ENCODE measurements at places on chromosomes 5 and 9. TPM values are rescaled to one million over a fixed set of nuclear protein-coding genes. Genes with fewer than 3 reads are reported as not detected.

PHYHD1 gene
- total RNA-seq: 0.17 TPM

GLDC gene
- 14.7 TPM for total RNA-seq

ZNF346 gene
- total RNA-seq: 11.5 TPM

ZFR gene
- total RNA-seq: 60.4 TPM

RMND5B gene
- total RNA-seq: 27.7 TPM

SGCD gene
- 4.0 TPM for total RNA-seq

IFNW1 gene
- not detected for total RNA-seq

RAB3C gene
- total RNA-seq: not detected

Data from A549 treated with DMSO at 1 μM for 4 hours (cell line).